ENCODE measurements at places on chromosomes 5 and 9. TPM values are rescaled to one million over a fixed set of nuclear protein-coding genes. Genes with fewer than 3 reads are reported as not detected.

DNA sequence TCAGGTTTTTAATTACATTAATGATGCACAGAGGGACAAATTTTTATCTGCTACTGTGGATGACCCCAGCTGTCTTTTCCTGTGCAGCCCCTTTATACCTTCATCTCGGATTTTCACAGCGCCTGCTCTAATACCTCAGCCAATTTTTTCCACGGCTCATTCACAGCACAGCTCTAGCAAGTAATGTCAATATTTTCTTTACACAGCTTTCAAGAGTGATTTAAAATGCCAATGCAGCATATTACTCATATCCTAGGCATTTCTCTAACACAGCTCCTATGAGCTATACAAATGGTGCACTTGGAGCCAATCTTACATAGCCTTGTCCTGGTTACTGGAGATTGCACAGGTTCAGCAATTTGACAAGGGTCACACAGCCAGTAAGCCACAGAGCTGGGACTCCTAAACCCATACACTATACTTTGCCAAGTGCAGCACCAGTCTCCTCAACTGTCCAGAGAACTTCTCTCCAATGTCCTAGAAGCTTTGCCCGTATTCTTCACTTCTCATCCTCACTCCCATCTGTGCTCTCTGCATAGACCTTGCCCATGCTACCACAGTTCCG, 661.8 kb downstream of the DTWD2 start:
- no peak for DNase-seq

GRCh38 chr5:74667396-74667795, 17.6 kb upstream of the HEXB start:
- DNase-seq: no peak

GRCh38 chr9:127388037-127388855, 8.7 kb upstream of the SLC2A8 start:
- no peak for DNase-seq

- no peak for DNase-seq
Observed at GRCh38 chr5:76683816-76684731, 31.9 kb upstream of the F2R start.

DNA sequence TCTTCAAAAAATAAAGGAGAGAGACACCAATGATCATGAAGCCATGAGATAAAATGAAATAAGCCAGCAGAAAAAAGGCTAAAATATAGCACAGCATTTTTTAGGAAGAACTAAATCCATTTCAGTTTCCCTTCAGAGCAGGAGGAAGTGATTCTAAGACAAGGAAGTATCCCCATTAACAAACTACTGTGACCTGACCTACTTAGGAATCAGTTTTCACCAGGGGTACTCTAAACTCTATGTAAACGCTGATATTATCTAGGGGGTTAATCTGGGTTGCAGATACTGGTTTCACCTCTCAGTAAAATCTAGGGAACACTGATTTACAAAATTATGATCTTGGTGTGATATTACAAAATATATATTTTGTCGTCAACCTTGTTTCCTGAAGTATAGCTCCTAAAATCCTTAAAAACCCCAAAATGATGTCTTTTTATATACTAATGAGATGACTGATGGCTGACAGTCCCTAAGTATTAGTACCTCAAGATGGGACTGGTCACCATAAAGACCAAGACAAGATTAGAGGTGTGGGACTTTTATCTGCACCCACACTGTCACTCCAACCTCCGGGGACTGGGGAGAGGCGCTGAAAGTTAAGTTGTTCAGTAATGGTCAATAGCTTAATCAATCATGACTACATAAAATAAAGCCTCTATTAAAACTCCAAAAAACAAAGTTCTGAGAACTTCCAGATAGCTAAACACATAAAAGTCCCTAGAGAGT, 2.9 kb upstream of the FNBP1 start:
- no peak for DNase-seq

- DNase-seq: peak; percentile 69
Observed at GRCh38 chr5:142611154-142611553, 74.7 kb downstream of the FGF1 start.

Gene IL9
- total RNA-seq: not detected

Gene TMEM215
- 0.12 TPM for total RNA-seq

Gene PAPPA
- 0.64 TPM for total RNA-seq

Measured in psoas muscle (tissue), 8 donors.